ENCODE measurements at places on chromosomes 16 and 17.

GRCh38 chr17:76687298-76688164 is 23.2 kb downstream of the MXRA7 start:
- no peak for DNase-seq

DNA sequence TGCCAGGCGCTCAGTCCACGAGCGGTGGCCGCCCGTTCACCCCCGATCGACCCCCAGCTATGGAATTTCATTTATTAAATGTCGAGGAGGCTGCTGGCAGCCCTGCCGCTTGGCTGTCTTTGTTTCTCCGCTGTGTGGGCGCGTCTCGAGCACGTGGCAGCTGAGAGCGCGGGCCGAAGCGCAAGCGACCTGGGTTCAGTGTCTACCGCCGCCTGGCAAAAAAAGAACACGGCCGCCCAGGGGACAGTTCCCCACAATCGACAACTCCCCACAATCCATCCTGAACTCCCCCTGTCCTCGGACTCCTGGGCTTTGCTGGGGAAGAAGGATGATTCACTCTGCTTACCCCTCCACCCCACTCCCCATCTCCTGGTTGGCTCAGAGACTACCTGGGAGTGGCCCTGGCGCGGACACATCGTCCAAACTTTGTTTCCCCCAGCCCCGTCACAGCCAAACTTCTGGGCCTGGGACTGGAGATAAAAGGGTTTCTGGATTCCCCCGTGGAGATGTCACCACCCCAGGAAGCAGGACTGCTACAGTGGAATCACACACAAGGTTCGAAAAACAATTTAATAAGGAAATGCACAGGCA is 1.7 kb upstream of the ANKRD13B start:
- peak; percentile 54 for DNase-seq

DNA sequence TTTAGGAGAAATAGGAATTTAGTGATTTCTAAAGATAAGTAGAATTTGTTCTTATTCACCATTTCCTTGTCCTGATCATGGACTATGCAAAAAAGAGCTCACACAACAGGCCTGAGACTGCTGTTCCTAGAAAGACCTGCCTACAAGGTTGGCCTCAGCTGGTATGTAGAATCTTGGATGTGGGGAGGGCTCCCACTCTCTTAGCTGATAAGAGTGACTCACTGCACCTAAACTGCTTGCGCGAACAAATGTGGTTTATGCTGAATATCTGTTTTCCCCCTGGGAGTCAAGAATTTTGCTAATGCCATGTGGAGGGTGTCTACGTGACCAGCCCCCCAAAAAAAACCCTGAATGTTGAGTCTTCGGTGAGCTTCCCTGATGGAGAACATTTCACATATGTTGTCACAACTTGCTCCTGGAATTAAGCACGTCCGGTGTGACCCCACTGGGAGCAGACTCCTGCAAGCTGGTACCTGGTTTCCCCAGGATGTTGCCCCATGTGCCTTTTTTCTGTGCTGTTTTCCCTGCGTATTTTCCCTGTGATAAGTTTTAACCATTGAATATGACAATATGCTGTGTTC is 68.8 kb upstream of the HSBP1 start:
- no peak for DNase-seq

DNA sequence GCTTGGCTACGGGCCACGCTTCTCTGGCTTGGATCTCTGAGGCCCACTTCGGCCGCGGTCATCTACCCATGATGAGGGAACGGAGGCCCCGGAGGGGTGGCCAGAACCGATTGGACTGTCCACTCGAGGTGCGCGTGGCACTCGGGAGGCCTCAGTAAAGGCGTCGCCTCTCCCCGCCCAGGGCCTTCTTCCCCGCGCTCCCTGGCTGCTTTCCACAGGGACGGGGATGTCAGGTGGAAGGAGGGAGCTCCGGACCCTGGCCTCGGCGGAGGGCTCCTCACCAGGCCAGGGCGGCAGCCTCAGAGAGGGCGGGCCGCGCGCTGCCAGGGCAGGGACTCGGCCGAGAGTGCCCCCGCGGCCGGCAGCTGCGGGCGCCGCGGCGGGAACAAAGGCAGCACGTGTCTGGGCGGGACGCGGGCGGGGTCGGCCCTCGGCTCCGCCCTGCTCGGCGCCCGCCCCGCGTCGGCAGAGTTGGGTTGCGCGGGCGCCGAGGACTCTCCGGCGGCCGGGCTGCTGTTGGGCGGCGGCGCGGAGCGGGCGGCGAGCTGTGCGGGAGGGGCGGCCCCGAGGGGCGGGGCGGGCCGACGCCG is 587 bp upstream of the CDK5R1 start:
- peak; percentile 78 for DNase-seq

- DNase-seq: peak; percentile 60
Measured at GRCh38 chr16:49592546-49593423, 219.2 kb downstream of the C16orf78 start.

DNA sequence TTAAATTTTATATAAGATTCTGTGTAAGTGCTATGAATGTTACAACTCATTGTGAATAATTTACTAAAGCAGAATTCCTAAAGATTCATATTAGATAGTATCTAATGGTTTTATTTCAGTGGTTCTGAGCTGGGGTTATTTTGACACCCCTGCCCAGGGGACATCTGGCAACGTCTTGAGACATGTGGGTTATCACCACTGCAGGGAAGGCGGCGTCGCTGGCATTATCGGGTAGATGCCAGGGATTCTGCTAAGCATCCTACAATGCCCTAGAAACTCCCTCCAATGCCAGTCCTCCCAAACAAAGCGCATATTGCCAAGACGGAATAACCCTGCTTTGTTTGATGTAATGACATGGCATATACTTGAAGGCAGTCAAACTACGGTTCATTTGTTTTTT is 372.3 kb upstream of the ZFHX3 start:
- DNase-seq: no peak

DNA sequence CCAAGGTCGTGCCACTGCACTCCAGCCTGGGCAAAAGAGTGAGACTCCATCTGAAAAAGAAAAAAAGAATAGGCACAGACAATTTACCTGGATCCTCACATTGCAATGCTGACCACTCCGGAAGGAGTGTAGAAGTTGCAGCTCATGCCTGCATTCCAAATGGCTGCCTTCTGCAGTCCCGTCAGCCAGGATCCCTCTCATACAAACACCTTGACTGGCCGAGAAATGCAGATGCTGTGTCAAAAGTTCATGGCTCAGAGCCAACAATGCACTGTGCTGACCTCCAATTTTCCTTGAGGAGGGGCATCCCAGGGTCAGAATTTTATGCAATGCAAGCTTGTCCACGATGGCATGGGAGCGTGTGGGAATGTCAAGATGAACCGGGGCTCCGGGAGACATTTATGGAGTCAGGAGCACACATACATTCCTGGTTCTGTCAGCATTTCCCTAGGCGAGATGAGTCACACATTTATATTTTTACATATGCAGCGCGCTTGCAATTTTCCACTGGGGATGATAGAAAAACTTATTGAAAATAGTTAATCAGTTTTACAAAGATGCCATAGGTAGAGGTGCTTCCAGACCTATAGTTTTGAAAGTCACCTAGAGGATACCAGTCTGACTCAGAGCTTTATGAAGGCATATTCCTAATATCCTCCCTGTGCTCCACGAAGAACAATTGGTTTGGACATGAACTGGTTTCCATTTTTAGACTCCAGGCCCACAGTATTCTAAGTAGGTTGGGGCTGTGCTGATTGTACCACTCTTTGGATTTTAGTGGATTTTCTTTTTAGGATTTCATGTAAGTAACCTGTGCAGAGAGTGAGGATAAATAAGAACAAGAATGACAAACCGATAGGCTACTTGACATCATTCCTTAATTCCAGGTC is 614.6 kb downstream of the MAF start:
- DNase-seq: no peak

- DNase-seq: no peak
Measured at GRCh38 chr17:73474370-73474988, 162.7 kb upstream of the CDC42EP4 start.

GRCh38 chr17:46044286-46044928 is 45.4 kb downstream of the STH start:
- DNase-seq: peak; percentile 38

GRCh38 chr17:43907425-43907981 is at the start of gene MPP2:
Gene MPP2 (minus strand): TSS chr17:43907536. CDS start chr17:43904460, 3,076 bp downstream.
- peak; percentile 87 for DNase-seq

All from nephron progenitor cell (in vitro differentiated cells).